ENCODE measurements at places on chromosomes 4 and X.
A peak's percentile ranks its signal among the peaks of the same experiment; 100 is the strongest.

GRCh38 chrX:24648495-24648894, 1.3 kb upstream of the PCYT1B start:
- DNase-seq: no peak

- DNase-seq: no peak
Observed at GRCh38 chr4:149005191-149005590, 563.0 kb upstream of the NR3C2 start.

GRCh38 chr4:152850377-152850776, 70.6 kb downstream of the ARFIP1 start:
- peak; percentile 68 for DNase-seq

DNA sequence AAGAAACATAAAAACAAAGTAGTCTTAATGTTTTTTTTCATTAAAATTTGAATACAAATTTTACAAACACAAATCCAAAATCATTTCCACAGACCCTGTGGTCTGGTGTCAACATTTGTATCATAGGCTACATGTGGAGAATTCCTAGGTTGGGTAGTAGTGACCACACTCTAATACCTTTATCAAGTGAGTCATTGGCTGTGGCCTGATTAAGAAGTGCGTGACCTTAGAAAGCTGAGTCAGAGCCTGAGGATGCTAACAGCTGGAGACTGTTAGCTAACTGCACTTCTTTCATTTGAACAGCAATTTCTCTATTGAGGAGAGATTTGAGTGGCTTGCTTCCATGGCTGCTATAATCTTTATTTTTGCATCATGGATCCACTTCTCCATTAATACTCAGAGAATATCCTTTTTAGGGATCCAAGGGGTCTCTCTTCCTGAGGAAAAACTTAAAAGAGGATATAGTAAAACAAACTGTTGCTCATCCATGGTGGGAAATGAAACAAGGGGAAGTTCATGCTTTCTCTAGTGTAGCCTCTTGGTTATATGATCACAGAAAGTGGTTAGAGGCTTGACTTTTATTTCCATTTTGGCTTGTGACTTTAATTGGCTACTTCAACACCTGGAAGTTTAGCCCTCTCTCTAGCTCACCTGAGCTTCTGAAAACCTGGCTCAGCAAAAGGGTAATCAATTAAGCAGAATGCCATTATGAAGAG, 335.8 kb downstream of the PABPC4L start:
- DNase-seq: peak; percentile 99

DNA sequence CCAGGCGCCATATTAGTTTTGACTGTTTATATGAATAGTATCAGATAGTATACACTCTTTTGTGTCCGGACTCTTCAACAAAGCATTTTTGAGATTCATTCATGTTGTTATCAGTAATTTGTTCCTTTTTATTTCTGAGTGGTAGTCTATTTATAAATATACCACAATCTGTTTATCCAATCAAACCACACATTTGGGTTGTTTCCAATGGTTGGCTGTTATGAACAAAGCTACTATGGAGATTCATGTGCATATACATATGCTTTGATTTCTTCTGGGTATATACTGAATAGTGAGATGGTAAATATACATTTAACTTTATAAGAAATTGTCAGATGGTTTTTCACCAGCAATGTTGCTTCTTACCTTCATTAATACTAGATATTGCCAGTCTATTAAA, 36.8 kb upstream of the TAPT1 start:
- DNase-seq: peak; percentile 24

GRCh38 chrX:136347706-136348105, 46.9 kb downstream of the ADGRG4 start:
- no peak for DNase-seq

- DNase-seq: peak; percentile 31
Observed at GRCh38 chrX:69060631-69061408, 104.4 kb downstream of the PJA1 start.

DNA sequence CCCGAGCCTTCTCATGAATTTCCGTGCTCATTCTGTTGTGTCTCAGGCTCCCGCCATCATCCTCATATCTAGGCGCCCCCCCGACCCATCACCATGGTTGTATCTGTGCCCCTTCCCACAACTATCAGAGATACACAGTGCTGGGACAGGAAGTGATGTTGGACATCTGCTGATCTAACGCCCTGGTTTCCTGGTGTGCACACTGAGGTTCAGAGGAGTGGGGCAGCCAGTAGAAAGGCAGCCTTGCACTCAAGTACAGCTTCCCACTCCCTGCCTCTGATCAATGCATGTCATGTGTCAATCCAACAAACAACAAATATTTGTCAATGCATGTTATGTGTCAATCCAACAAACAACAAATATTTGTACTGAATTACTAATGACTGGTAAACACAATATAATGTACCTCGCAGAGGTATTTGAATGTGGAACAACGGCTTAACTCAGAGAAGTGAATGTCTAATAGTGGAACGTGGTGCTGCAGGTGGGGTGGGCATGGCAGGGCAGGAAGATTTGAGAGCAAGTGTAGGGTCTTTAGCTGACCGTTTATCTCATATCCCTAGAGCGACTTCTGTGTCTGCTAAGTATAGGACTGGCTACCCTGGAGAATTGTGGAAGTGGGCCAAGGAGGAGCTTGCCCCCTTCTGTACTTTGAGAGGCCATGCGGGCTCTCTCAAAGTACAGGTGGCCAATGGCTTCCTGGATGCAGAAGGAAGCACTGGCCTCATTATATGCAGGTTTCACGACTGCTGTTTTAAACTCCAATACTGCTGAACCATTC, 10.3 kb upstream of the SEL1L3 start:
- no peak for DNase-seq

DNA sequence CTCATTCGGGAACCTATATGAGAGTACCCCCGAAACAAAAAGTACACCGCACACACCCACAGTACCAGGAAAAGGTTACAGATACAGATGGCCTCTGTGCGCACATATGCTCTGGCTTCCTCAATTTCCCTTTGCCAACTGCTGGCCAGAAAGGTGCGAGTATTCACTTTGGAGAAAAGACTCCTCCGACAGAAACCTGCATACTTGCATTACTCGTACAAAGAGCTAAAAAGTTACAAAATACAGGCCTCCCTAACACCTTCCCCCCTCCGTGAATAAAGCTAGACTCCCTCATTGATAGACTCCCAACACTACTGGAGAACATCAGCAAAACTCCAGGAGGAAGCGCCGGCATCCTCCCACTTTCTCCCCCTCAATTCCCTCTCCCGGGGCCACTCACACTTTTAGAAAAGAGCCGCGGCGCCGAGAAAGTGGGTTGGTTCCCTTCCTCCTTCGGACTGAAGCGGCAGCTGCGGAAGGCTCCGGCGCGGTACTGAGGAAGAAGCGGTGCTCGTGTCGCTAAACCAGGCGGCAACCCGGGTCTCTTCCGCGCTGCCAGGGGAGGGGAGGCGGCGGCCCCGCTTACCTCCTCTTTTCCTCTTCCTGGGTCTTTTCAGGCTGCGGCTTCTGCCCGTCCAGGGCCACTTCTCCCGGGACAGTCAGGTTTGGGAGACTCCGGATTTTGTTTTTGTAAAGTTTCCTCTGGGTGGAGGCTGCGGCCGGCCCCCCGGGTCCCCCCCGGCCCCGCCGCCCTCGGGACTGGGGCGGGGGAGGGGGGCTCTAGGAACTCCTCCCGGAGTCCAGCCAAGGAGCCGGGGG, 1.1 kb downstream of the FBXW7 start:
- DNase-seq: peak; percentile 24

DNA sequence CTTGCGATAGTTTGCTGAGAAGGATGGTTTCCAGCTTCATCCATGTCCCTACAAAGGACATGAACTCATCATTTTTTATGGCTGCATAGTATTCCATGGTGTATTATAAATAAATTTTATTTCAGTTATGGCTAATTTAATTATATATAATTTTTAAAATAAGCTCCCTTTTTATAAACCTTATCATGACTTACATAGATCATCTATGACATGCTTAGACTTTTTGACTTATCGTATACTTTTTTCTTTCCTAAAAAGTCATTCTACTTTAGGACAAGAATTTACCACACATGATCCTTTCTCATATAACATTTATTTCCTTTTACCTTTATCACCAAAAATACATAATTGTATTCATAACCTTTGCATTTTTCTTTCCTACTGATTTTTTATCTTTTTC, 376.5 kb downstream of the CCSER1 start:
- DNase-seq: no peak

GRCh38 chrX:46340696-46341095, 204.5 kb downstream of the ZNF674 start:
- DNase-seq: no peak

GRCh38 chr4:173626277-173626676, 96.2 kb upstream of the HAND2 start:
- DNase-seq: no peak

- no peak for DNase-seq
Observed at GRCh38 chrX:2464677-2465166, 36.1 kb downstream of the DHRSX start.

DNA sequence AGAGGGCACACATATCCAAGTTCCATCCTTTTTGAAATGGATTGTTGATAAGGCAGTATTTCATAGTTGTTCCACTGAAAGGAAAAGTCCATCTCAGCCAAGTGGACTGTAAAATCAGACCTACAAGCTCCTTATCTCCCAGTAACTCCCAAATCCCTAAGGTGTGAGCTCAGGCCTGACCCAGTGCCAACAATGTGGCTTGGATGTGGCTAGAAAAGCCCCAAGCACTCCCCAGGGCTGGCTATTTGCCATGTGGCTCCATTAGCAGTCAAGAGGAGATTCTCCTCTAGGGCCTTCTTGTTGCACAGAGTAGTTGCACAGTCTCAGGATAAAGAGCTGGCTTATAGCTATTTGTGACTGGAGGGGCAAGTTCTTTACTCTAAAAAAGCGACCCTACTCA, 25.0 kb upstream of the DGKK start:
- DNase-seq: no peak

GRCh38 chr4:183362916-183363542, 40.8 kb upstream of the CLDN24 start:
- peak; percentile 42 for DNase-seq

DNA sequence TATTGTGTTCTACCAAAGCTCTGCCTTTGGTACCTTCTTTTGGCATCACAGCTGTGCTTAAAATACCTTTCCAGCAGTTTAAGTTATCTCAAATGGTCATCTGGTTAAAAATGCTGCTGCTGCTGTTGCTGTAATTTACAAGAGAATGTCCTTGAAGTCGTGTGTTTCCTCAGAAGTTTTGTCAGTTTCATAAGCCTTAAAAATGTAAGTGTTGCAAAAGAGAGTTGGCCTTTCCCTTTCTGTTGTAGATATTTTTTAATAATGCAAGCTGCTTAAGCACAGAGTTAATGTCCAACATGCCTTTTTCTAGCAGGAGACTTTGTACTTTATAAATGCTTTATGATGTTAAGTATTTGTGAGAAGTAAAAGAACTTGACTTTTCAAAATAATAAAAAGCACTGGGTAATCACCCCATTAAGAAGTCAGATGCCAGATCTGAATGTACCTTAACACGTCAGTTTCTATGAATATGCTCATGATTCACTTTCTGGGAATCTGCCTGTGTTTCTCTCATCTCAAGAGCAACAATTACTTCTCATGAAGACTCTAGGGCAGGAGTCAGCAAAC, 35.3 kb upstream of the TENM3 start:
- DNase-seq: peak; percentile 96

DNA sequence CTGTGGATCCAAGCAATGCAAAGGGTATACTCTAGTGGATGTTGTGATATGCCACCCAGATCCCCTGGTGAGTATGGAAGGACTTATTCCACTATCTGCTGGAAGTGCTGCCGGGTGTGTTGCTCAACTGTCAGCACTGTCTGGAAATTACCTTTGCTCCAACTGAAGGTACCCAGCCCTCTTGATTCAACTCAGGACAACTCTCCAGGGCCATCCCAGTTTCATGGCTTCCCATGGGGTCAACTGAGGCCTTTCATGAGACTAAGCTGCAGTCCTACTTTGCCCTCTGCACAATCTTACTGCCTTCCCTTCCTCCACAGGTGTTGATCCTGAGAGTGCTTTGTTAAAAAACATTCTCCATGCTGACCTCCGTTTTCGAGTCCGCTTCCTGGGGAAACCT, 99.8 kb downstream of the SPRY1 start:
- DNase-seq: no peak

- no peak for DNase-seq
Observed at GRCh38 chr4:182528819-182529218, 285.6 kb downstream of the TENM3 start.

- no peak for DNase-seq
Observed at GRCh38 chrX:77892887-77893286, 2.3 kb downstream of the MAGT1 start.

- peak; percentile 40 for DNase-seq
Observed at GRCh38 chr4:74446193-74446868, 1.4 kb downstream of the AREG start.

DNA sequence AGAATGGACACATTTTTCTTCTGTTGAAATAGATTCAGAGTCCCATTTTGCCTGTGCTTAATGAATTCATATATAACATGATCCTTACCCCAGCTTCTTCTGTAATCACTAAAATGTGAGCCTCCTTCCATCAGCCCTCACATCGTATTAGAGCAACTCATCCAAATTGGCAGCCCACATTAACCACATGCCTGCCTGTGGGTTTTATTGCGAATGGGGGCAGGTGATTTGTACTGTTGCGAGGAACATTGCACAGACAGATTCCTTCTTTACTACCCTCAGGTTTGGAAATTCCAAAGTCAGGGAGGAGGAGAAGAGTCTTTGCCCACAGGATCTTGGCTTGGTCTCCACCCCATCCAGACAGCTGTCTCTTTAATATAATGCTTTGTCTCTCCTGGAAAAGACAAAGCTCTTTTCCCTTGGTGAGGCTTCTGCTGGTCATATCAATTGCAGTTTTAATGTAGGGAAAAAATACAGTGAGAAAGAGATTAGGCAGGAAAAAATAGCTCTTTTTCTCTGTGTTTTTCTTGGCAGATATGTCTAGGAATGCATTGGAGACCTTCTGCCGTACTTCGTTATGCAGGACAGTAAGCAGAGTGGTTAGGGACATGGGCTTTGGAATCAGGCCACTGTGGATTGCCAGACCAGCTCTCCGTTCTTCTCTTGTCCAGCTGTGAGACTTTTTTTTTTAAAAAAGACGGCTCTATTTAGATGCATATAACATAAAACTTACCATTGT, 371.2 kb downstream of the AFF2 start:
- peak; percentile 94 for DNase-seq

GRCh38 chr4:125115476-125115875, 199.3 kb upstream of the FAT4 start:
- DNase-seq: no peak

- DNase-seq: peak; percentile 53
Observed at GRCh38 chrX:104137496-104137895, 19.3 kb downstream of the SLC25A53 start.

GRCh38 chrX:128250621-128251020, 198.4 kb upstream of the ACTRT1 start:
- DNase-seq: no peak

DNA sequence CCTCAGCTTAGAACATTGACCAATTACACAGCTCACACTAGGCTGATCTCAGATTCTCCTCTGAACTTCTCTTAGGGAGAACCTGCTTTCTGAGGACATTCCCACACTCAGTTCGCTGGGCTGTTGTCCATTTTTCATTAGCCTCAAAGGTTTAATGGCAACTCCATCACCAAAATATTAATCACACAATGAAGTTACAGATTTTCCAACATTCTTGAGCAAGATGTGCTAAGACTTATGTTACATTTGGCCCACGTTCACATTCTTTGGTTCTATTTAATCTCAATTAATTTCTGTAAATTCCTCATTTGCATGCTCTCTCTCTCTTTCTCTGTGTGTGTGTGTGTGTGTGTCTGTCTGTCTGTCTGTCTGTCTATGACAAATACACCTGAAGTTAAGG, 82.3 kb upstream of the EDNRA start:
- no peak for DNase-seq

Measured in amniotic epithelial cell (primary cell).